Fibroblast of the aortic adventitia (primary cell): ENCODE measurements at places on chromosomes 1 and 21. TPM values are rescaled to one million over a fixed set of nuclear protein-coding genes. Genes with fewer than 3 reads are reported as not detected.

- no peak for DNase-seq
Measured at GRCh38 chr1:160137216-160137862, 14.1 kb upstream of the ATP1A4 start.

GRCh38 chr1:39635205-39635870, 4.1 kb downstream of the HEYL start:
- DNase-seq, result no peak

KLF17 gene
- total RNA-seq, result 0.27 and 1.1 TPM in 2 replicates

GRCh38 chr21:27045281-27045985, 78.5 kb upstream of the ADAMTS5 start:
- DNase-seq, result peak; percentile 19

DNA sequence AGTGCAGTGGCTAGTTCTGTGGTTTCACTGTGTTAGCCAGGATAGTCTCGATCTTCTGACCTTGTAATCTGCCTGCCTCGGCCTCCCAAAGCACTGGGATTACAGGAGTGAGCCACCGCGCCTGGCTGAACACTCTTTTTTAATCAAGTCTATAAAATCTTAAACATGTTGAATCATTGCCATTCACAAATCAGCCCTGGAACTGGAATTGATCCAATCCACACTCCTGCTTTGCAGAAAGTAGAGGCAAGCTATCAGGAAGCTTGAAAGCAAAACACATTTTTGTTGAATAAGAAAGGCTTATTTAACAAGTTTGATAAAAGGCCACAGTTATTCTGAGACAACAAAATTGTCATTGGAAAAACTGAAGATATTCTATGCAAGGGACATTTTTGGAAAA, 18.3 kb upstream of the EFHD2 start:
- no peak for DNase-seq
